ENCODE measurements at places on chromosomes 11 and 22.
A peak's percentile ranks its signal among the peaks of the same experiment; 100 is the strongest.

DNA sequence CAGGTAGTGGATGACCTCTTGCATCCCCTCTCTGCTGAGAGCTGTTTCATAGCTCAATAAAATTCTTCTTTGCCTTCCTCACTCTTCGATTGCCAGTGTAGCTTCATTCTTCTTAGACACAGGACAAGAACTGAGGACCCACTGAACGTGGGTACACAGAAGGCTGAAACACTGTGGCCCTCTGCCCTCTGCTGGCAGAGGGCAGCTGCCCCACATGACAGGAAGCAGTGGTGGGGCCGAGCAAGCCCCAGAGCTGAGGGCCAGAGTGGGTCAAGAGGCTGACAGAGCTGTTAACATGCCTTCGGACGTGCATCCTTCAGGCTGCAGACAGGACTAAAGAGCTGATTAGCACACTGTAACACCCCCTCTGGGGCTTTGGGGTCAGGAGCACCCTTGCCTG lies 15.6 kb downstream of the SMC1B start:
- no peak for DNase-seq

- DNase-seq, result peak; percentile 82
These were observed 11.7 kb downstream of the RASD2 start for GRCh38 chr22:35552196-35552842.

- DNase-seq, result no peak
These were observed 1.9 kb upstream of the OR51B4 start for GRCh38 chr11:5303626-5304025.

DNA sequence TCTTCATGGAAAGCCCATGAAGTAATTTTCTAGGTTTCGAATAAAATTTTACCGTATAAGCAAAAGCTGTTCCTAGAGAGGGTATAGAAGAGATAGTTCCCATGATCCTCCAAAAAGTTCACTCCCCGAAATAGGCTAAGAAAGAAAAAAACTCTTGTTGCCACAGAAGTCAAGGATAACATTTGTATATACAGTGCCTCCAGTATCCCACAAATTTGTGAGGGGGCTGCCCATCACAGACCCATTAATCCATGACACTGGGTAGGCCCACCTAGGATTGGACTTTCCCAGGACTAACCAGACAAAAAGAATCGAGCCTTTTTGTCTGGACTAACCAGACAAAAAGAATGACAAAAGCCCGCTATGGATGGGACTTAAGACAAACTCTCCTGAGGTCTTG lies 233.0 kb downstream of the DDX10 start:
- no peak for DNase-seq

DNA sequence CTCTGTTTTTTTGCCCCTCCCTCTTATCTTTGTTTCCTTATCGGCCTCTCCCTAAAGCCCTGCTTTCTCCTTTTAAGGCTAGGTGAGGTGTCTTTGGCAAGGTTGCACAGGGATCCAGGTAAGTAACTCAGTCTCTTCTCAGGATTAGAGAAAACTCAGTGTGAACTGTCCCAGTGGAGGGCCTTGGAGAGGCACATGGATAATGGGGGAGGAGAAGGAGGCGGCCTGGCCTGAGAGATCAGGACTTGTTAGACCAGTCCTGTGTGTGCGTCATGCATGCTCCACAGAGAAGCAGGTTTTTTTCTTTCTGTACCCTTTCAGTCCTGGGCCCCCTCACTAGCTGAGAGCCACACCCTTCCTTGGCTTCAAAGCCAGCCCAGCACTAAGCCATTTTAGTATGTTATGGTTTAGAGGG lies 19.9 kb downstream of the CTNND1 start:
- DNase-seq, result no peak

- no peak for DNase-seq
These were observed 927.9 kb downstream of the OPCML start for GRCh38 chr11:132604431-132604830.

DNA sequence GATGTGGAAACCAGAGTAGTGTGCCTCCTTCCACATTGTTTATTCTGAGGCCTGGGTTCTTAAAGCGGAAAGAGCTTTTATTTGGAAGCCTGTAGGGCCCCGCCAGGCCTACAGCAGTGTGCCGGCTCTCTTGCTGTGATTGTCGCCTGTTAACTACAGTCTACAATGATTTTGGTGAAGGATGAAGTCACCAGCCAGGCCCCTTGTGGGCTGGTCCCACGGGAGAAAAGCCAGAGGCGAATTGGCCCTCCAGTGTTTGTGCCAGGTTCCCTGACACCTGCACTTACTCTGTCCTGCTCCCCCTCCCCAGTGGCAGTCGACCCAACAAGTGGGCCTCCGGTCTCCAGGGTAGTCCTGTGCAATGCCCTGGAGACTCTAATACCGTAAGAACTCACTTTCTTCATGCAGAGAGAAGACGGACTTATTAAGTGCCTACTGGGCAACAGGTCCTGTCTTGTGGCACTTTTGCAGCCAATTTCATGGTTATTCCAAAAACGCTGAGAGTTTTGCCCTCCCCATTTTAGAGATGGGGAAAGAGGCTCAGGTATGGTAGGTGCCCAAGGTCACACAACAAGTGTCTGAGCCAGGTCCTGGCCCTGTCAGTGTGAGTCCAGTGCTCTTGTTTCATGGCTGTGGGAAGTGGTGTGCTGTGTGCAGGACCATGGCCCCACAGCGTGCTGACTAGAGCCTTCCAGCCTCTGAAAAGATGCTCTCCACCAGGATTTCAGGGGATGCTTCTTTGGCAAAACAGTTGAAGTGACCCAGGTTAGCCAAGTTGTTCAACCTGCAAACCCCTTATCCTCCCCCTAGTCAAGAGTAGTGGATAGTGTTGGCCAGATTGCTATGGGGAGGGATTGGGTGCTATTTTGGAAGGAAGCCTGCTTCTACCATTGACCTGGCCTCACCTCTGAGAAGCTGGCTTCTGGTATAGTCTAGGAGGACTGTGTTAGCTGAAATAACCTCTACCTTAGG lies 1.4 kb downstream of the MICAL2 start:
- no peak for DNase-seq

GRCh38 chr11:112735470-112735869 lies 225.8 kb upstream of the NCAM1 start:
- DNase-seq, result no peak

Data from stimulated activated CD4-positive, alpha-beta T cell treated with anti-CD3 and anti-CD28 coated beads, Interleukin-4, amount 100 ng/mL, for 48 hours (primary cell).